GM13976 (cell line): ENCODE measurements at places on chromosomes 5 and 9.

- DNase-seq: peak; percentile 49
These were observed 3.0 kb upstream of the UBE2R2 start for GRCh38 chr9:33813712-33814641.

DNA sequence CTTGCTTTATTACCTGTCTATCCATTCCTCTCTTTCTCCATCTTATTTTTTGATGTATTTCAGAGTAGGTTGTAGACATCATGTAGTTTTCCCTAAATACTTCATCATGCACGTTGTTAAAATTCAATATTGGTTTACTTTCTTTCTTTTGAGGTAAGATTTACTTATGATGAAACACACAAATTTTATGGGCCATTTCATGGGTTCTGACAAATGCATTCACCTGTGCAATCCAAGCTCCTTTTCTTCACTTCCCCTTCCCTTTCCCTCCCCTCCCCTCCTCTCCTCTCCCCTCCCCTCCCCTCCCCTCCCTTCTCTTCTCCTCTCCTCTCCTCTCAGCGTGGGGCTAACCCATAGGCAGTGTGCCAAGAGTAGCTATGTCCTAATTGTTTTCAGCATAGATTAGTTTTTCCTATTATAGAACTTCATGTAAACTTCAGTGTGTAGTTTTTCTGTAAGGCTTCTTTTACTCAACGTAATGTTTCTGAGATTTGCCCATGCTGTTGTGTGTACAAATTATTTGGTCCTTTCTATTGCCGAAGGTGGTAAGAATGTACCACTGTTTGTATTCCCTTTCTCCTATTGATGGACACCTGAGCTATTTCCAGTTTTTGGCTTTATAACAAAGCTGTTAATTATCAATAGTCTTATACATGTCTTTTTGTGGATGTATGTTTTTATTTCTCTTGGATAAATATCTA is 92.9 kb upstream of the CLINT1 start:
- no peak for DNase-seq

GRCh38 chr5:123156577-123157296 is 67.7 kb downstream of the PRDM6 start:
- DNase-seq: no peak

DNA sequence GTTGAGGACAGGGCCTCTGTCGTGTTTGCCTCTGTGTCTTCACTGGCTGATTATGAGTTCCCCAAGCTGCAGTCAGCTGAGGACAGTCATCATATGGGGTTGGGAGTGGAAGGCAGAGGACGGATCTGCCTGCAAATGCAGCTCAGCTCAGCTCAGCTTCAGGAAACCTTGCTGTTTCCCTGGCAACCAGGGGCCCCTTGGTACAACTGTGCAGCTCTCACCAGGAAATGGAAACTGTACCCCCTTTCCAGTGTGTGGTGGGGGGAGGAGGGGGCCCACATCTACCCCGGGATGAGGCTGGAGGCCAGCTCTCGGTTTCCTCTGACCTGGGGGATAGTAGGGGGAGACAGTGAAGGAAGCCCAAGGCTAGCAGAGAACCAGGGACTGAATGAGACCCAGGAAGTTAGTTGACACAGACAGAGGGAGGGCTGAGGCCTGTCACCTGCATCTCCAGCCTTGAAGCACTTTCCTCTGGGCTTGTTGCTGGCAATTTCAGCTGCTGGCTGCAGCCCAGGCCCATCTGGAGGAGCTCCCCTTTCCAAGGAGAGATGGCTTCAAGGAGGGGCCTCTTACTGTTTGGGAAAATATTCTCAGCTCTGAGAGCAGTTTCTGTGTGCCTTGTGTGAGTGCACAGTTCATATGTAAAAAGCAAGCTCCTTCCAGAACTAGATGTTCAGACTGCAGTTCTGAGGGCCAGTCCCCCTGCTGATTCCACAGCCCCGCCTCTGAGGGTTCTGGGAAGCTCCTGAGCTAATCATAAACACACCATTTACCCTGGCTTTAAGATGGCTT is 6.9 kb downstream of the ANXA6 start:
- DNase-seq: peak; percentile 53

GRCh38 chr5:96668725-96669124 is 6.5 kb downstream of the CAST start:
- DNase-seq: no peak

DNA sequence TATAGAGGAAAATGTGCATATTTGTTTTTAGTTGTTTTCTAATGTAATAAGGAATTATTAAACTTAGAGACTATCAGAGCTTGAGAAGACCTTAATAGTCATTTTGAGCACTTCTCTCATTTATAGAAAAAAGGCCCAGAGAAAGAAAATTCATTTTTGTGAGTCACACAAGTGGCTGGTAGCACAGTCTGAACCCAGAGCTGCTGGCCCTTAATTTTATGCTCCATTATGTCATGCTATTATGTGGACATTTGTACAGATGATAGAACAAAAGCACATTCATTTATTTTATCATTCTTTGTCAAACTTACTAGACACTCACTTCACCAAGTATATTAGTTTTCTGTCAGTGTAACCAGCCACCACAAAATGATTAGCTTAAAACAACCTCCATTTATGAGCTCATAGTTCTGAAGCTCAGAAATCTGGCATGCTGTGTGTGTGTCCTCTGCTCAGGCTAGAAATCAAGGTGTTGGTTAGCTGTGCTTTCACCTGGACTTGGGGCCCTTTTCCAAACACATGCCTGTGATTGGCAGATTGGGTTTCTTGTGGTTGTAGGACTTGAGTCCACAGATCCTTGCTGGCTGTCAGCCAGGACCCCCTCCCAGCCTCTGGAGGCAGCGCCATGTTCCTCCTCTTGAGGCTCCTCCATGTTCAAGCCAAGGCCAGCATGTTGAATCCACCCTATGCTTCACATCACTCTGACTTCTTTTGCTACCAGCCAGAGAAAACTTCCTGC is 188.9 kb downstream of the ARHGAP26 start:
- DNase-seq: no peak

DNA sequence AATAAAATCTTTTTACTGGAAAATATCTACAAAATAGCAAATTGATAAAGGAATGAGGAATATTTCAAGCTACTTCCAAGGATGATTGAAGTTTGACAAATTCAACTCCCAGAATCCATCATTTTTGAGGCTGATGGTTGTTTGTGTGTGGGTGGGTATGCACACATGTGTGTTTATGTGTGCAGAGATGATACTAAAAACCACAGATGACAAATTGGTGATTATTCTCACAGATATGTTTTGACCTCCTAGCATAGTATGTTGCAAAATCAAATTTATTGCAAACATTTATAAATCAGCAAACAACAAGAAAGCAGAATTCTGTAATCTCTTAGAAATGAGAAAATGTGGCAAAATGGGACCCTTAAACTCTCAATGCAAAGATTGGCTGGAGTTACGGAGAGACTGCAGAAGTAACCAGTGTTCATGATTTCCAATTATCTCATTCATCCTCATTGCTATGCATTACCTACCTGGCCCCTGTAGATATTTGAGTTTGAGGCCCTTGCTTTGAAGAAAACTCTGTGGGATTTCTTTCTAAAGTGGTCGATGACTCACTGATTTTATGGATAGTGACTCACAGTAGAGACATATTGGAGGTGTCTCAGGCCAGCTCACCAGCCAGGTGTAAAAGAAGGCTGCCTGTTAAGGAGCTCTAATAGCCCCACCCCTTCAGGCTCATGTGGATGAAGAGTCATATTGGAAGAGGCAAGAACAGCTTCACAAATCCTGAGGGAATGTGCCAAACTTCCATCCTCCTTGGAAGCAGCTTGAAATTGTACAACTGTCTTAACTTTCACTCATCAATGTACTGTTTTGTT is 44.6 kb upstream of the TMC1 start:
- DNase-seq: no peak

DNA sequence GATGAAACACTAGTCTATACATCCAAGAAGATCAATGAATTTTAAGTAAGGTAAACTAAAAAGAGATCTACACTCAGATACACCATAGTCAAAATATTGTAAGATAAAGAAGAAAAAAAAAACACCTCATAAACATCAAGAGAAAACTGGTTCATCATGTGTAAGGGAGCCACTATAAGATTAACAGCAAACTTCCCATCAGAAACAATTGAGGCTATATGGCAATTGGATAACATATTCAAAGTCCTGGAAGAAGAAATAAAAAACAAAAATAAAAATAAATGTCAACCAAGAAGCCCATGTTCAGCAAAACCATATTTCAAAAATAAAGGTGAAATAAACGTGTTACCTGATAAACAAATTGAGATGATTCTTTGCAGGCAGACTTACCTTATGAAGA is 3.6 kb downstream of the OR13C8 start:
- DNase-seq: no peak

- DNase-seq: peak; percentile 24
These were observed 25.6 kb upstream of the TDRD7 start for GRCh38 chr9:97386265-97386633.

GRCh38 chr9:132474253-132474652 is 64.2 kb downstream of the CFAP77 start:
- no peak for DNase-seq

- no peak for DNase-seq
These were observed 35.1 kb downstream of the NDUFS6 start for GRCh38 chr5:1836176-1836890.

DNA sequence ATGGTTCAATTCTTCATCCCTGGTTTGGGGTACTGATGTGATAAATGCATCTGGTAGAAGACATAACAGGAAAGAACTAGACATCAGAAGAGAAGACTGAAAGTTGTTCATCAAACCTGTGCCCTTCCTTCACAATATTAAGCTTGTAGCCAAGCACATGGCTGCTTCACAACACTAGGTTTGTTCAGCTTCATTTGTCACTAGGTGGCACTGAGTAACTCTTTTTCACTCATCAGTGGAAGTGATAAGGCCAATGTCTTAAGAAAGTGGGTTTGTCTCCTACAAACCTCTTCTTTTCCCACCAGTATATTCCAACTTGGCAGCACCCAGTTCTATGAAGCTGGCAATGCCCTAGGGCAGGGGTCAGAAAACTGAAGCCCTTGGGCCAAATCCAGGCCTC is 26.9 kb downstream of the ZNF484 start:
- DNase-seq: no peak

GRCh38 chr9:132590318-132591182 is 8.1 kb downstream of the BARHL1 start:
- peak; percentile 43 for DNase-seq

DNA sequence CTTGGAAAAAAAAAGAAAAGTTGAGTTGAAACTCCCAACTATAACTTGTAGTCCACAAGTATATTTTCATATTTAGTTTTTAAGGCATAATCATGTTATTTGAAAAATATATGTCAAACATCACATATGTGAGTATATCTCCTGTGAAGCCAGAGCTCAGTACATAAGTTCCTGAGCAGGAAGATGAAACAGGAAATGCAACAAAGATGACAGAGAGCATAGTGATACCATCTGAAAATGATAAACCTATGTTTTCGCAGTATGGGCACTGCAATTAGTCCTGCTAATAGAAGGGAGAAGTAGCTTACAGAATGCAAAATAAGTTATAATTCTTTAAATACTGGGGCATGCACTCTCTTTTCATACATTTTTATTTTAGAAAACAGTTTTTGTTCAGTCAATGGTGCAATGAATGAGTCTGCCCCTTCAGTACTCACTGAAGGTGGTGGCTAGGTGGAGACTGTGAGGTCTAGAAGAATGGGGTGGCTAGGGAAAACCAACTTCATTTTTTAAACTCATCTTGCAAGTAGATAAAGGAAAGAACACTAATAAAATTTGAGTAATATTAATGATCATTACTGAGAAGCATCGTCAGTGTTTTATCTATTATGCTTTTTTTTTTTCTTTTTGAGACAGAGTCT is 54.1 kb upstream of the FYB1 start:
- no peak for DNase-seq

- DNase-seq: no peak
These were observed 21.0 kb downstream of the DIAPH1 start for GRCh38 chr5:141597814-141598213.

GRCh38 chr9:112252194-112252593 is 77.1 kb upstream of the SUSD1 start:
- DNase-seq: no peak

- DNase-seq: no peak
These were observed 403.7 kb upstream of the ZNF608 start for GRCh38 chr5:125150041-125150669.

GRCh38 chr5:170711300-170711699 is 72.2 kb upstream of the GABRP start:
- DNase-seq: no peak
